Cortex of kidney (tissue), 1 donor: ENCODE measurements at places on chromosomes 7 and 10.

GRCh38 chr10:123016228-123016627, 7.4 kb downstream of the ACADSB start:
- DNase-seq, result no peak

DNA sequence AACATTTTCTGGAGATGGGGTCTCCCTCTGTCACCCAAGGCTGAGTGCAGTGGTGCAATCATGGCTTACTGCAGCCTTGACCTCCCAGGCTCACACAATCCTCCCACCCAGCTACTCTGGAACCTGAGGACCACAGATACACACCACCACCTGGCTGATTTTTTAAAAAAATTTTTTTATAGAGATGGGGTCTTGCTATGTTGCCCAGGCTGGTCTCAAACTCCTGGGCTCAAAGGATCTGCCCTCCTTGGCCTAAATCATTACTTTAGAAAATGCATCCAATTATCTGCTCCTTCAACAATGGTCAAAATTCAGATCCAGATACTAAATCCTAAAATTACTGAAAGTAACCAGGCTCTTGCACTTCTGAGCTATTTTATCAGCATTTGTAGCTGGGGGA, 55.2 kb downstream of the CTBP2 start:
- DNase-seq, result no peak

- DNase-seq, result no peak
These were observed 50.1 kb upstream of the GHITM start for GRCh38 chr10:84089162-84089561.

- DNase-seq, result no peak
These were observed 2.9 kb upstream of the HOXA13 start for GRCh38 chr7:27202862-27203134.

DNA sequence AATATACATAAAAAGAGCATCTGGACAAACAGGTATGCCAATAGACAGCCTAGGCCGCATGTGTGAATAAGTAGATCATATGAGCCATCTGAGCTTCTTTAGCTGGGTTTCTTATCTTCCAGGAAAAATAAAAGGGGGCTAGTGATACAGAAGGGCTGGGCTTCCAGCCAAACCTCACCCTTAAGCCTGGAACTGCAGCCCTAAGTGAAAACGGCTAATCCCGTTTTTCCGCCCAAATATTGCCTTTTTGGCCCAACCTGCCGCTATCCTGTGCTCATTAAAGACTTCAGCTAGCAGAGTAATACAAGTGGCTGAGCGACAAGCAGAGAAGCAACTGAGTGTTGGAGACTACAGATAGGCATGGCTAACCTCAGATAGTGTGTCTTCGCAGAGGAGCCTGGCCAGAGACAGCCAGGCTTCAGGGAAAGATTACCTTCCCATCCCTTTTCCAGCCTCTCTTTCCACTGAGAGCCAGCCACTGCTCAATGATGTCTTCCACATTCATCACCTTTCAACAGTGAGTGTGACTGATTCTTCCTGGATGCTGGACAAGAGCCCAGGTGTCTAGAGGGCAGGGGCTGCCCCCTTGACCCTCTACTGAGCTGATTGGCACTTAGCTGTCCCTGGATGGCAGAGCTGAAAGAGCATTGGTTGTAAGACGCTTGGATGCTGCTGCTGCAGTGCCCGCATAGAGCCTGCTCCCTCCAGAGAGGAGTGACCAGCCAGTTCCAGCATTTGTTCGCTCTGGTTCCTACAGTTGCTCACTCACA, 108.9 kb downstream of the ITGB8 start:
- no peak for DNase-seq

- no peak for DNase-seq
These were observed 295.0 kb upstream of the DKK1 start for GRCh38 chr10:52019077-52019555.

- no peak for DNase-seq
These were observed 2.3 kb upstream of the ANKRD2 start for GRCh38 chr10:97570146-97570788.

DNA sequence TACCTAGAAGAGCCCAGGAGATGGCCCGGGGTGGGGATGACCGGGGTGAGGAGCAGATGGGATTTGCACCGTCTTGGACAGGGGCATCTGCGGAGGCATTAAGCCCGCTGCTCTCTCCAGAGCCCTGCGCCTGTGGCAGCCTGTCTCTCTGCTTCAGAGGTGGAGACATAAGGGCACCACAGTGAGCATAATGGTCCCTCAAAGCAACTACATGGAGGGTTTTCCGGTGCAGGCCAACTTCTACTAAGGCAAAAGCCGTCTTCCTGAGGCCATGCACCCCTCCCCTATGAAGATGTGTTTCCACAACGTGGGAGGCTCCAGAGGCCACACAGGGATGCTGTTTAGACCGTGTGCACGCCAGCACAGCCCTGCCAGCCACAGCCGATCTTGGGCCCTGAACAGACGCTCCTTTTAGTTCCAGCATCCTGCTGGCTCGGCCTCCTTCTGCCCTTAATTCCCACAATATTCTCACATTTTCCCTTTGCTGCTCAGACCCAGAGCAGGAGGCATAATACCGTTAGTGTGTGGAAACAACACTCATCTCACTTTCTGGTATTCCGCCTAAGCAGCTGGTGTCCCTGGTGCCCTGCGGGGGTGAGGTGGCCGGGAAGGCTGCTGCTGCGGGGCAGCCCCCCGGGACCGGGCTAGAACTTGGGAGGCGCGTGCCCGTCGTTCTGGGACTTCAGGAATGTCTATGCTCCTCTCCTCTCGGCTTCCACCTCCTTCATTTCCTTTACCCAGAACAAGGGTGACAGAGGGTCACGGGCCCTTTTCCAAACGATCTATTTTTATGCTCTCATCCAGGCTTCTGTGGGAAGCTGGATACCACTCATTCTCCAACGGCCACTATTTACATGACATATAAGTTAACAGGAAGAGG, 266.9 kb downstream of the TNS3 start:
- no peak for DNase-seq
